T-helper 9 cell (primary cell): ENCODE measurements at places on chromosomes 1 and 21.

- DNase-seq: no peak
These were observed 206.3 kb downstream of the SIPA1L2 start for GRCh38 chr1:232423591-232423990.

DNA sequence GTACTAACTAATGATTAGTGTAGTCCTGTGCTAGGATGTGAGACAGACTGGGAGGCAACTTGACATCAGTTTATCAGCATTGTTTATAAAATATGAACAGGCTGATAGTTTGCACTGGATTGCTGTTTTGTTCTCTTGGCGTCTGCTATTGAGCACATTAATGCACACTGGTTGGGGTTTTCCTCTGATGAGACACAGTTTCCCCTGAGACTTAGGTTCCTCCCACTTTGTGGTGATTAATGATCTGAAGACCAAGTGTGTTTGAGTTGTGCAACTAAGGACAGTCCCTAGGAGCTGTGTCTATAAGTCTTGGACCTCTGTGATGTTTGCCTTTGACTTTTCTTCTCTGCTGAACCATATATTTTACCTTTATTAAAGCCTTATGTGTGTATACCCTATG, 1015.4 kb downstream of the AMY1C start:
- DNase-seq: no peak

- no peak for DNase-seq
These were observed 24.2 kb upstream of the CDC14A start for GRCh38 chr1:100328133-100328532.

- DNase-seq: no peak
These were observed 398.3 kb downstream of the SEC16B start for GRCh38 chr1:177571485-177572076.

- DNase-seq: no peak
These were observed 169.9 kb downstream of the HS2ST1 start for GRCh38 chr1:87084244-87084836.

DNA sequence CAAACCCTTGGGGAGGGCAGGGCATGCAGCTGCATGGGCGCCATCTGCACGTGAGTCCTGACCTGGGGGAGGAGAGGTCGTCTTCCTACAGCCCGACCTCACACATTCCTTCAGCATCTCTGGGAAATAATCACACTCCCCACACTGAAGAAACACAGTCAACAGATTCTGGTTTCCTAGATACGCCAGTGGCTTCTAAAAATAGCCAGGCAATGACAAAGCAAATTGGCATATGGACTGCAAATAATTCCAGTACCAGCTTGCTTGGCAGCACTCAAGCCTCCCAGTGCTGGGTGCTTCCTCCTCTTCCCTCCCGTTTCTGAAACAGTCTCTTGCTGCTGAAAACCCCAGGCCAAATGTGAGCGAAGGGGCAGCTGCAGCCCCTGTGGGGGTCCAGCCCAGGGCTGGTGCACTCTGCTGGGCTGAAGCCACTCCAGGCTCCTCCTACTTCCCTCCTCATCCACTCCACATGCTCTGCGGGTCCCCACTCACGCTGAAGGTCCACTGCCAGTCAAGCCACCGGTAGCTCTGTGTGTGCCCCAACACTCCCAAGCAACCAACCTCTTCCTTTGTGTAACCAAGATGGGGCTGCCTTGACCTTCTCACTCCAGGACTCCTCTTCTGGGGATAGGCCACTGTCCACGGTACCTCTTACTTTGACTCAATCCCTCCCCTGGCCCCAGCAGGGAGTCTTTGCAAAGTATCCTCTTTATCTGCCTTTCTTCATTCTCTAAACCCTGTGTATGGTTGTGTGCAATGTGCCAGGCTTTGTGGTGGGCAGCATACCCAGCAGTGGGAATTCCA, 69.0 kb downstream of the KCND3 start:
- no peak for DNase-seq

- no peak for DNase-seq
These were observed 39.7 kb downstream of the UBE2U start for GRCh38 chr1:64242895-64243756.

- DNase-seq: no peak
These were observed 131.9 kb downstream of the AK5 start for GRCh38 chr1:77413541-77414335.

- DNase-seq: no peak
These were observed 7.7 kb upstream of the LAMB3 start for GRCh38 chr1:209659909-209660308.

DNA sequence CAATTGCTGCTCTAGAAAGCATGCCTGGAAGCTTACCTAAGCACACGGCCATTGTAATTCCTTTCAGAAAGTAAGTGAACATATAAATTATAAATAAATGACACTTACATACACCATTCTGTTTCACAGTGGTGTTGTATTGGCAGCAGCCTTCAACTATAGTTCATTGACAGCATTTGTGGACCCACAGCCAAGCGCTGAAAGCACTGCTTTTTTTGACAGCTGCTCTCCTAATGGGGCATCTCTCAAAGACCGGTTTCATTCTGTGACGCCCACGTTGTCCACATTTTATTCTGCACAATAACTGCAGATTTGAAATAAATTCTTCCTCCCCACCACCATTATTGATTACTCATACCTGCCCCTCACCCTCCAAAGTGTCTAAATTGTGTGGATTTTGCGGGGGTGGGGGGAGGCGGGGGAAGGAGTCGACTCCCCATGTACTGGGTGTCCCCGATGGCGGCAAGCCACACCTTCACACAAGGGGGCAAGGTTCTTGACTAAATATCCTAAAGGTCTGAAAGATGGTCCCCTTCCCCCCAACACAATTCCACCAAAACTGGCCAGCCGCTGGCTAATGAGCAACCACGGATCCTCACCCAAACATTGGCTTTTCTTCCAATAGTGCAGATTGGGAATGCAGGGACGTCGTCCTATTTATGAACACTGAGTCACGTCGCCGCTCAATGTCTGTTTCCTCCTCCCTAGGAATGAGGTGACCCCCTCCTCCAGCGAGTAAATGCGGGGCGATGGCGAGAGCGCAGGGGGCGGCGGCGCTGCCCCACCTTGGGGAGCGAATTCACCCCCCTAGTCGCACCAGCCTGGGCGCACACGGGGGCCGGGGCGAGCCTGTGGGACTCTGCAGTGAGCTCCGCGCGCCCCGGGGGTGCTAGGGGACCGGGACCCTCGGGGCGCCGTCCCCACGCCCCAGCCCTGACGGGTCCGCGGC, 960 bp downstream of the RCAN1 start:
- peak; percentile 3 for DNase-seq

DNA sequence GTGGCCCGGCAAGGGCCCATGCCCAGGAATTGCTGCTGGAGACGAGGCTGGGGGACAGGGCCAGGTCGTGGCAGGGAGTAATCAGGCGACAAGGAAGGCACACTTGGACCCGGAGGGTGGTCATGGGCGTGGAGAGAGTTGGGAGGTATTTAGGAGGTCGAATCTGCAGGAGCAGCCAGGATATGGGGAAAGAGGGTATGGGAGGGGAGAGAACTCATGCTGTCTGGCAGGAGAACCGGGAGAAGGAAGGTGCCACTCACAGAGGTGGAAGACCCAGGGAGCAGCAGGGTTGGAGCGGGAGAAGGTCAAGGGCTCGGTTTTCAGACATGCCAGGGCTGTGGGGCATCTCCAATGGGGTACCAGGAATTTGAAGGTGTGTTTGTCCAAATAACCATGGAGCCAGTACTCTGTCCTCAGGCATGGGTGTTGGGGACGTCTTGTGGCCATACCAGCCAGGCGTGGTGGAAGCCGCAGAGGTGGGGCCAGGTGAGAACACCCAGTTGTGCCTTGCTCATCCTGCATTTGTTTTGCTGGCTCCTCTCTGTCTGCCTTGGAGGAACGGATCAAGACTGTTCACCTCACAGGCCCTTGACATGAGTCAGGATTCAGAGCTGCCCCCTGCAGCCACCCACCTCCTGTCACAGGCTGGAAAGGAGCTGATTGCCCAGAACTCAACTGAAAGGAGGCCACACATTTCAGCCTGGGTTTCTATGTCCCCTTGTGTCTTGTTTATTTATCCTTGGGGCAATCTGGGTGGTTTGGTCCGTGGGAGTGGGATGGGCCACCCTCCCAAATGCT, 111.6 kb downstream of the SPSB1 start:
- DNase-seq: no peak

DNA sequence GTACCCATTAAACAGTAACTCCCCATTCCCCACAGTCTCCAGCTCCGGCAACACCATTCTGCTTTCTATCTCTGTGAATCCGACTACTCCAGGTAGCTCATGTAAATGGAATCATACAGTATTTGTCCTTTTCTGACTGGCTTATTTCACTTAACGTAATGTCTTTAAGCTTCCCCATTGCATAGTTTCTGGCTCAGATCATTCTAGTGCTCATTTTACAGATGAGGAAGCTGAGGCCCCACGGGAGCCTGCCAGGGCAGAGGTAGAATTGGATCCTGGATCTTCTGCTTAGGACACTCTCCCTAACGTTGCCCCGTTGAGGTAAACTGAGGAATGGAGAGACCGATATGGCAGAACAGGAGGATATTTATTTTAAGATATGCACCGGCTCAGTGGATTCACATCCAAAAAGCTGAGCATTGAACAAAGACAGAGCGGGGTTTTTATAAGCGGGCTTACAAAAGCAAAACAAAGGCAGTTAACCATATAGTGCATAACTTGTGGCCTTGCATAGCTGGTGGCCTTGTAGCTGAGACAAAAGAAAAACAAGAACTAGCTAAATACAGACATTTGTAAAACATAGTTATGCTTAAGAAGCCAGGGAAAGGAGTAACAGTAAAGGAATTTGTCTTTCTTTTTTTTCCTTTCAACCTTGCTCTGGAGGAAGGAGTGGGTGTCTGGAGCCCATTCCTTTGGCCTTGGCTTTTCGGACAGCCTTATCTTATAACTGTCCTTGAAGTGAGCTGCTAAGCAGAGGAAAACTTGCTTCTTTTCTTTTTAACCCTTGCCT, 15.3 kb upstream of the KLHDC8A start:
- no peak for DNase-seq

GRCh38 chr21:45868488-45868887, 113.1 kb upstream of the COL6A1 start:
- no peak for DNase-seq

- no peak for DNase-seq
These were observed 269.4 kb downstream of the HLX start for GRCh38 chr1:221148660-221149059.

DNA sequence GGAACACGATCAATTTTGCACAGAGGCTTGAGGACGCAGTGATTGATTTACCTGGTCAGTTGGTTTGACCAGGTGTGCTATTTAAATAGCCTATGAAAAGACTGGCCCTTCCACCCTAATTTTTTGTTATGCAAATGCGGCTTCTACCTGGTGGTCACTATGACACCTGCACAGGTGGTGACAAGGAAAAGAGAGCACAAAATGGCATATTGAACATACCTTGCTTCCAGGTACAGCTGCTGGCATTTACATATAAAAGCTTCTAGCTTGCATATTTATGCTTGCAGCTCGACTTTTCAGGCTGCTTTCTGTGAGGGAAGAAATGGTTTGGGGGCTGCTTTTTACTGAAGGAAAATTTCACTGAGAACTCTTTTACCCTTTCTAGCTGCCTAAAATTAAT, 15.3 kb upstream of the FMO4 start:
- no peak for DNase-seq

GRCh38 chr1:50986653-50987052, 16.6 kb downstream of the CDKN2C start:
- no peak for DNase-seq

DNA sequence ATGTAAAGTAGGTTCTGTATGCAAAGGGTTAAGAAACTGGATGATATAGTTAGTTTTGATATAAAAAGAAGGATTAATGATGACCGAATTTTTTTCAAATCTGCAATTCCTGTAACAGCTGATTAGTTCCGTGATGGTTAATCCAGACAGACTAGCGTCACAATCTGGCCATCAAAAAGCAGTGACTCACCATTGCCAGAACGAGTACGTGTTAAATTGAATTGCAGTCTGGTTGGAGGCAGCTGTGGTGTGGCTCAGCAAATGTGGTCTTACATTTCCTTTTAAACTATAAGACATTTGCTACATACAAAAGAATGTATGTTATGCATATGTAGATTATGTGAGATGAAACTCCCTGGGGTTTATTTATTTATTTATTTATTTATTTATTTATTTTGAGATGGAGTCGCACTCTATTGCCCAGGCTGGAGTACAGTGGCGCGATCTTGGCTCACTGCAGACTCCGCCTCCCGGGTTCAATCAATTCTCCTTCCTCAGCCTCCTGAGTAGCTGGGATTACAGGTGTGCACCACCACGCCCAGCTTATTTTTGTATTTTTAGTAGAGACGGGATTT, 139.8 kb downstream of the RYR2 start:
- DNase-seq: no peak

GRCh38 chr1:34361121-34361520, 184.4 kb downstream of the C1orf94 start:
- no peak for DNase-seq

DNA sequence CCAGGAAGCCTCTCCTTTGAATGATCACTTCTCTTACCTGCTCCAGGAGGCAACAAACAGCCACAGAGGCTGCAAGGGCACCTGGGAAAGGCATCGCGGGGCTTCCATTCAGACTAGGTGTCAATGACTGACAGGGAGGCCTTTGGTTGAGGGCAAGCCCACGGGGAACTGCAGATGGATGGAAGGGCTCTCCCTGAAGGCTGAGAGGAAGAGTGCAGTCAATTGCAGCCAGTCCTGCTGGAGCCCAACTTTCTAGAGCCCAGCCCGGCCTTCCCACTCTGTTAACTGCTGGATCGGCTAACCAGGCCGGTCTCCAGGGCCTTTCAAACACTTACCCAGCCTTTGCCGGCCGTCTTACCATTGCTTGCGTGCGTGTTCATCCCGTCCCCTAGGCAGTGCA, 89.3 kb downstream of the LACTBL1 start:
- no peak for DNase-seq

- no peak for DNase-seq
These were observed 92.4 kb downstream of the EIF4G3 start for GRCh38 chr1:21084111-21084810.

DNA sequence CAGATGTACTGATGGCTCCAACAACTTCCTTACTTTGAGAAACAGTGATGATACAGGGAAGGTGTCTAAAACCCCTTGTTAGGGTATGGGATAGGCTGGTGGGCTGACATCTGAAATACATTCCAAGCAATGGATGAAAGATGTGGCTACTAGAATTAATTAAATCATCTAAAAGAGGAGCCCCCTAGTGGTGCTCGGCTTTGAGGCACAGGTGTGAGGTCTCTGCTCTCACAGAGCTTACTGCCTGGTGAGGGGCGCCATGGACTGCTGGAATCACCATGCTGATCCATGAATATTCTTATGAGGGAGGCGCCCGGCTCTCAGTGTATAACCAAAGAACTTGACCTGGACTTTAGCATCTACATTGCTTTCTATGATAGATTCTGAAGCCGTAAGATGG, 48.5 kb downstream of the GNG4 start:
- DNase-seq: no peak
